ENCODE measurements at places on chromosomes 3 and 15.

DNA sequence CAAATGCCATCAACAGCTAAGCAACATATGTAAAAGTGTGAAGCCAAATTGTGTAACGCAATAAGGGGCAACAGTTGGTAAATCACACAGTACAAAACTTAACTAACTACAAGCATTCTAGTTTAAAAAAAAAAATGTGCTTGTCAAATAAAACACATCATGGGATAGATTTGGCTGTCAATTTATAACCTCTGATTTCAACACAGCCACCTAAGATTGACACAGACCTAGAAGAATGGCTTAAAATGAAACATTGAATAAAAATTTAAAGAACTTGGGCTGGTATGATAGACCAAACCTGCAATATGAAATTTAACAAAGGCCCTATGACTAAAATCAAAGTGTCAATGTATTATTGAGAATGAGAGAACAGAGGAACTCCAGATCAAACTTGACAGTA lies 148.4 kb downstream of the NR1I2 start:
- DNase-seq, result no peak

DNA sequence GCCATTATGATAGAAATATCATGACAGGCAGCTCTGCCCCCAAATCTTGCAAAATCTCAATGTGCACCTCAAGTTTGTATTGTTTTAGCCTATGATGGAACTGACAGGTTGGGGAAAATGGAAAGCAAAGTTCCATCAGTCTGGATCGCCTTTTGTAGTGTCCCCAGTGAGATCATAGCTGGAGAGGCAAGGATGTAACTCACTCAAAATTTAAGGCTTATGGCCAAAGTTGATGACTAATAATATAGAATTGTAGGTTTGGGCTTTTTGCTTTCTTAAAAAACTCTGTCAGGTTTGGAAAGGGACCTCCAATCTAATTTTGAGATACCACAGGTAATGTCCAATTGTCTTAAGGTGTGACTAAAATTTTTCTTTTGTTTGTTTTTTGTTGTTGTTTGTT lies 1.4 kb upstream of the ACP3 start:
- no peak for DNase-seq

- no peak for DNase-seq
Observed at GRCh38 chr3:23175341-23176083, 27.6 kb upstream of the UBE2E2 start.

DNA sequence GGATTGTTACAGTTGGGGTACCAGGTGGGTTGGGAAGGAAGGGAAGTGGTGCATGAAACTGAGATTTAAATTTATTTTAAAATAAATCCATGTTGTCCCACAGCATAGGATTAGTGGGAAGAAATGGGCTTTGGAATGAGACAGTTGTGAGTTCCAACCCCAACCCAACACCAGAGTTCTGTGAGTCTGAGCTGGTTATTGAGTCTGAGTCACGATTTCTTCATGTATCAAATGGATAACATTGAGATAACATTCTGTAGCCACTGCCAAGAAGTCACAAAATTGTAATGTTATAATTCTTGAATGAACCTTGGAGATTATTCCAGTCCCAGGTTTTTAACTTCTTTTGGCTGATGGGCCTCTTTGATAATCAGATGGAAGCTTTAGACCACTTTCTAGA lies 13.7 kb downstream of the IFT122 start:
- no peak for DNase-seq

DNA sequence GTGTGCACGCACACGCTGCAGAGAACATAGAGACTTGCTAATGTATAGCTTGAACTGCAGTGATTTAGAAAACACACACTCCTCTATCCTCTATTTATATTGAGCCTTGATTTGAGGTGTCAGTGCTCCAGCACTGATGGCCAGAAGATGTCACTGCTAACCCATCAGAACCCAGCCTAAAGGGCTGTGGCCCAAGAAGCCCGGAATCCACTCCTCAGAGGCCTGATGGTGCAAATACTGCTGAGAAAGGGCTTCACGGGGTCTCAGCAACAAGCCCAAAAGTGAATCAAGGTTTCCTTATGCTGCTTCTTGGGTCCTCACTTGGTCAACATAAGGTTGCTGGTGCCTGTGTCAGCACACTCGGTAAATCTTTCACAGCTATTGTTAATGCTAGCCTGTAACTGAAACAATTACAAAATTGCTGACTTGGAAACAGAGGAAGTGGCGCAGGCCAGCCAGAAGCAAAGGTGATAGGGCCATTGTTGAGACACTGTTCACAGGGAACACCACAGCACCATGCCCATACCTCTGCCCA lies 60.3 kb downstream of the HEG1 start:
- peak; percentile 74 for DNase-seq

DNA sequence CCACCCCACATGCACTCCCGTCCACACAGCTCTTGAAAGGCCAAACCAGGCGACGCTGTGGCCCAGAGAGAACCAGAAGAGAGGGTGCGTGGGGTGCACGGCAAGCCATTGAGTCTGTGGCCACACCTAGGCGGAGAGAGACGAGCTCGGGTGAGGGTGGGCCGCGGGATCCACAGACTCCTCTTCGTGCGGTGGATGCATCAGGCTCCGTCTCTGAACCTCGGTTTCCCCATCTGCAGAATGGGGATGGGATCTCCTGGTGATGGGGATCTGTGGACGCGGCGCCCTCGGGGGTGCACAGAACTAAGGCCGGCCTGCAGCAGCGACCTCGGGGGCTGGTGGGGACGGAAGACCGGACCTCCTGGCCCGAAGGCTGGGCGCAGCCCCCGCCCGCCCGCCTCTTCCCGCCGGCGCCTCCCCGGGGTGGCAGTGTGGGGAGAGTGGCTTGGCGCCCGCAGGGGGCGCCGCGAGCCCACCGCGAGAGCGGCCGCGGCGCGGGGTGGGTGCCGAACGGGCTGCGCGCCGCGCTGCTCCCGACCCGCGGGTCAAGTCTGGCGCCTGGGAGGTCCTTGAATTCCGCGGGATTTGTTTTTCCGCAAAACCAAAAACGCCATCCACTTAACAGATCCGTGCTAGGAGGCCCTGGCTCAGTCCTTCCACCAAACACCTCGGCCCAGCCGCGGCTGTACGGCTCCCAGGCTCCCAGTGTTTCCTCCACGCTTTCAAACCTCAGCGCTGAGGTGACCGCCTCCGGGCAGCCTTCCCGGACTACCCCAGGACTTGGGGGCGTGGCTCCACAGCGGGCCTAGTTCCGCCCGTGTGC lies 13.2 kb upstream of the ADPGK start:
- DNase-seq, result peak; percentile 32

- DNase-seq, result no peak
Observed at GRCh38 chr15:77748078-77749064, 115.7 kb upstream of the LINGO1 start.

GRCh38 chr3:15316998-15317435 lies 15.4 kb downstream of the SH3BP5 start:
- peak; percentile 54 for DNase-seq

DNA sequence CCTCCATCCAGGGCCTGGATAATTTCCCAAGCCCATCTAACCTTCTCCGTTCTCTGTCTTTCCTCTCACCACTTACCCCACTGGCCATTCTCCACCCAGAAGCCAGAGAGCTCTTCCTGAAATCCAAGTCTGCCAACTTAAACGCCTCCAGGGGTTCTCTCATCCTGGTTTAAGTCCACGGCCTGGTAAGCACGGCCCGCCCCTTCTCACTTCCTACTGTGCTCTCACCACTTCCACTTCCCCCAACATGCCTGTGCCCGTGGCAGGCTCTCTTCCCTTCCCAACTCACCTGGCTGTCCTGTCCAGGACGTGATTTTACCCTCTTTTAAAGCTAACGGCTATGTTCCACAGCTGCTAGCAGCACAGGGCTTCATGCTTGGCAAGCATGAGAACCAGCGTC lies 1.7 kb upstream of the CX3CR1 start:
- DNase-seq, result no peak

- no peak for DNase-seq
Observed at GRCh38 chr3:126259411-126260391, 79.3 kb upstream of the ALDH1L1 start.

- DNase-seq, result peak; percentile 59
Observed at GRCh38 chr3:172312001-172312400, 136.3 kb downstream of the GHSR start.

DNA sequence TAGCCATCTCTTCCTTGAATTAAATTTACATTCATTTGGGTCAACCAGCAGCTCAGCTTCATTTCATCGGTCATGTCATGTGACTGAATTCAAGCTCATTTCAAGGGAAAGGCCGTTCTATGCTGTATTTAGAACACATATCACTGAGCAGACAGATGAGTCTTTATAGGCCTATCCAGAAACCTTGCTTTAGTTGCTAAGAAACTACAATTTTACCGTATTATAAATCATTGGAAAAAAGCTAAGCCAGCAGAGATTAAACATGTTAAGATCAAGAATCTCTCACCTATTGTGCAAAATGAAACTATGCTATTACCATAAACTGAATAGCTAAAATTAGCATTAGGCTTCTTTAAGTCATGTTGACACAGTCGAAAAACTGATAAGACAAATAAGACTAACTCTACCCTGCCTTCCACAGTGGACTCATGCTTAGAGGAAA lies 2.2 kb downstream of the NPTN start:
- no peak for DNase-seq

- no peak for DNase-seq
Observed at GRCh38 chr3:149179220-149179619, 42.4 kb downstream of the CP start.

- DNase-seq, result no peak
Observed at GRCh38 chr3:112403103-112403502, 70.1 kb downstream of the CD200 start.

GRCh38 chr3:181701096-181701495 lies 10.6 kb upstream of the SOX2 start:
- DNase-seq, result no peak

DNA sequence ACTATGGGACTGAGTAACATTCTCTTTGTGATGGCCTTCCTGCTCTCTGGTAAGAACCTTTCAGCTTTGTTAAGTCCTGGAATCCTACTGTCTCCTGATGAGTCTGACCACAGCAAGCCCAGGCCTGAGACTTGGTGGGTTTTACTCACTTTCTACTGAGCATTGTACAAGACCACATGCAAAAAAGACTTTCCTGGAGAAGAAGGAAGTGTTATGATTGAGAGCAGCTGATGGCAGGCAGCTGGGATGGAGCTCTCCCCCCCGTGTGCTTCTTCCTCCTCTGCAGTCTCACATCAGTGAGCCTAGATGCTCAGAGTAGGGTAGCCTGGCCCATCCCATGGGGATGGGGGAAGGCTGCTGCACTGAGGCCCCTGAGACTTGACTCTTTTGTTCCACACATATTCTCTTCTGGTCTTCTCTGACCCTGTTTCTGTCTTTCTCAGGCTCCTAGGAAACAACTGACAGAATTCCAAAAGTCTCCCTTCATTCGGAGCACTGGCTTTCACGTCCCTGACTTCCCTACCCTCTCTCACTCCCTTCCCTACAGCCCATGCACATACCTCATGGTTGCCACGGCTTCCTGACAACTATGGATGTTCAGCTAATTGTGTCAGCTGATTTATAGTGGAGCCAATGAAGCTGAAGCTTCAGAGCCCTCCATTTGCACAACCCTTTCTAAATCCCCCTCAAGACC lies 36.6 kb downstream of the CD86 start:
- DNase-seq, result no peak

GRCh38 chr3:140834266-140835037 lies 107.2 kb upstream of the SLC25A36 start:
- DNase-seq, result no peak

All from muscle of arm (tissue), 14 donors.